ENCODE measurements at places on chromosomes 12 and 14. TPM values are rescaled to one million over a fixed set of nuclear protein-coding genes. Genes with fewer than 3 reads are reported as not detected.
A peak's percentile ranks its signal among the peaks of the same experiment; 100 is the strongest.

GRCh38 chr12:49093792-49094159, 825 bp downstream of the DHH start:
- peak; percentile 46 for DNase-seq
- peaks cover 65% of the 10 kb centered on the region for H3K27me3 ChIP-seq
- peak overlapping the region; percentile 21 for H3K4me3 ChIP-seq
- H3K27ac ChIP-seq = no peak overlapping the region
- peaks cover 22% of the 10 kb centered on the region for H3K36me3 ChIP-seq

GRCh38 chr12:124719231-124719630, 144.4 kb downstream of the SCARB1 start:
- H3K36me3 ChIP-seq = no peaks in the 10 kb centered on the region
- H3K27me3 ChIP-seq = no peaks in the 10 kb centered on the region
- H3K4me1 ChIP-seq = no peaks in the 10 kb centered on the region
- no peak overlapping the region for H3K4me3 ChIP-seq

GRCh38 chr12:90167518-90168208, 459.0 kb upstream of the ATP2B1 start:
- no peaks in the 10 kb centered on the region for H3K4me1 ChIP-seq
- H3K4me3 ChIP-seq = no peak overlapping the region
- H3K27ac ChIP-seq = no peak overlapping the region

- H3K36me3 ChIP-seq = no peaks in the 10 kb centered on the region
- no peak overlapping the region for H3K4me3 ChIP-seq
- no peaks in the 10 kb centered on the region for H3K27me3 ChIP-seq
- H3K4me1 ChIP-seq = no peaks in the 10 kb centered on the region
- DNase-seq = no peak
- H3K27ac ChIP-seq = no peak overlapping the region
Observed at GRCh38 chr12:77161944-77162343, 96.6 kb upstream of the E2F7 start.

GRCh38 chr14:104464907-104465306, 114.7 kb upstream of the C14orf180 start:
- H3K4me1 ChIP-seq = peaks cover 6% of the 10 kb centered on the region
- peaks cover 5% of the 10 kb centered on the region for H3K27me3 ChIP-seq
- no peaks in the 10 kb centered on the region for H3K36me3 ChIP-seq

GRCh38 chr12:5739917-5740316, 205.1 kb downstream of the ANO2 start:
- H3K36me3 ChIP-seq = no peaks in the 10 kb centered on the region
- no peak overlapping the region for H3K4me3 ChIP-seq
- H3K27ac ChIP-seq = no peak overlapping the region
- H3K27me3 ChIP-seq = no peaks in the 10 kb centered on the region
- no peaks in the 10 kb centered on the region for H3K4me1 ChIP-seq

Gene KERA
- polyA plus RNA-seq = not detected

Gene PSEN1
- polyA plus RNA-seq = 18.6 TPM

DNA sequence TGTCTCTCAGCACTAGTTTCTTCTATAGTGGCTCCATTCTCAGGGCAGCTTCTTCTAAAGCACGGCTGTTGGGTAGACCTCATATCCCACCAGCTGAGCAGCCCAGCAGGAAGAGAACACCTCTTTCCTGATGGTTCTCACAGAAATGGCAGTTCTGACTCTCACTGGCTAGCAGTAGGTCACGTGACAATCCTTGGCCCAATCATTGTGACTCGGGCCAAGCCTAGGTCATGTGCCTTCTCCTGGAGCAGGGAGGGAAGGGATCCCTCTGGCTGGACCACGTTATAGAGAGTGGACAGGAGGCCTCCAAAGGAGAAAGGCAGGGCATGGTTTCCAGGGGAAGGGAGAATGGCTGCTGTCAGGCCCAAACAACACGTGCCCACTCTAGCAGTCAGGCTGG, 149.1 kb downstream of the AACS start:
- DNase-seq = no peak
- H3K27me3 ChIP-seq = peaks cover 32% of the 10 kb centered on the region
- no peaks in the 10 kb centered on the region for H3K4me1 ChIP-seq
- no peaks in the 10 kb centered on the region for H3K36me3 ChIP-seq
- H3K4me3 ChIP-seq = no peak overlapping the region

DNA sequence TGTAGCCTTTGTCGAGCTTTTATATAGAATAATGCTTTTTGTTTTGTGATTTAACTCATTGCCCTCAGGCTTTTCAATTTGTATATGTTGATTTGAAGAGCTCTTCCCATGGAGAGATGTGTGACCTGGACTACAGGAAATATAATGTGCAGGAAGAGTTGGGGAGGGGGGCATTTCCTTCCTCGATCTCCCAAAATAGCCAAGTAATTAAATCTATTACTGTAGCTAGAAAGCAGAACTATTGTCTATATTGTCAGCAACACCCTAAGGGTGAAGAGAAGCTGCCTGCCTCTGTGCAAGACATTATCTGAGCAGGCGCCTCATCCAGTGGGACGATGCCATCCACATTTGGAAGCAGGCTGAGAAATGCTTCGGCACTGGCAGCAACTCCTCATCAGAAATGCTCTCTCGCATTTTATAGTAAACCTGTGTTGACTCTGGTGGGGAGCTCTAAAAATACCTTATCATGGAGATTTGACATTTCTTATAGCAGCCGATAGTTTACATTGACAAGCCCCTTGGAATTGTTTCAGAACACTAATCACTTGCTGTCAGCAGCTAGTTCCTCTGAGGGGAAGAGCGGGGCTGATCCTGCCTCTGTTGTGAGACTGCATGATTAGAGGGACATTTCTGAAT, 392.5 kb upstream of the RGS6 start:
- no peaks in the 10 kb centered on the region for H3K27me3 ChIP-seq
- no peaks in the 10 kb centered on the region for H3K36me3 ChIP-seq
- H3K4me3 ChIP-seq = no peak overlapping the region
- H3K27ac ChIP-seq = no peak overlapping the region

GRCh38 chr14:71438684-71439083, 493.5 kb upstream of the RGS6 start:
- H3K4me1 ChIP-seq = peaks cover 30% of the 10 kb centered on the region
- no peaks in the 10 kb centered on the region for H3K27me3 ChIP-seq
- H3K27ac ChIP-seq = peak overlapping the region; percentile 19
- H3K4me3 ChIP-seq = no peak overlapping the region

- no peak for DNase-seq
- no peak overlapping the region for H3K27ac ChIP-seq
- H3K4me3 ChIP-seq = no peak overlapping the region
- no peaks in the 10 kb centered on the region for H3K4me1 ChIP-seq
- no peaks in the 10 kb centered on the region for H3K27me3 ChIP-seq
Observed at GRCh38 chr12:57498132-57498502, 10.2 kb downstream of the MARS1 start.

- no peak overlapping the region for H3K27ac ChIP-seq
- no peak overlapping the region for H3K4me3 ChIP-seq
Observed at GRCh38 chr14:20836668-20837338, 34.2 kb upstream of the RNASE1 start.

- H3K36me3 ChIP-seq = no peaks in the 10 kb centered on the region
- no peak overlapping the region for H3K4me3 ChIP-seq
- no peaks in the 10 kb centered on the region for H3K4me1 ChIP-seq
- H3K27me3 ChIP-seq = peaks cover 91% of the 10 kb centered on the region
- no peak overlapping the region for H3K27ac ChIP-seq
Observed at GRCh38 chr12:130049666-130050065, 112.6 kb upstream of the FZD10 start.

GRCh38 chr12:69620921-69621320, 10.2 kb upstream of the LRRC10 start:
- H3K4me1 ChIP-seq = no peaks in the 10 kb centered on the region
- no peak overlapping the region for H3K4me3 ChIP-seq
- DNase-seq = no peak

DNA sequence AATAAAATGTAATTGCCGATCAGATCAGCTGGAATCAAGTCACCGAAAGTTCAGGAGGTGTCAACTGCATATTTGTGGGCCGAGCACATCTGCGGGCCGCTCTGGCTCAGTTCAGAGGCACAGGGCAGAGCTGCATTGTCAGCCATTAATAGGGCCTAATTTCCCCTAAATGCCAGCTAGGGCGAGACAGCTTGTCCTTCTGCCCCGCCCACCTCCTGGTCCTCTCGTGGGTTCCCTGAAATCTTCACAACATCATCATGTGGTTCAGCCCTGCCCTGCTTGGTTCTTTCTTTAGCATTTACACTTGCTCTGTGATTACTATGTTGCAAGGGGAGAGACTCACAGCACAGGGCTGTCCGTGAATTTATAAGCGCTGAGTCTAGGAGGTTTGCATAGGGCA, 148.9 kb downstream of the CHST11 start:
- no peaks in the 10 kb centered on the region for H3K36me3 ChIP-seq
- H3K27me3 ChIP-seq = no peaks in the 10 kb centered on the region
- peaks cover 9% of the 10 kb centered on the region for H3K4me1 ChIP-seq
- H3K4me3 ChIP-seq = no peak overlapping the region

Gene ZDHHC22
- polyA plus RNA-seq = not detected

GRCh38 chr12:51974646-51975045, 23.1 kb downstream of the ACVR1B start:
- no peak overlapping the region for H3K4me3 ChIP-seq
- no peaks in the 10 kb centered on the region for H3K27me3 ChIP-seq
- peaks cover 43% of the 10 kb centered on the region for H3K36me3 ChIP-seq
- H3K27ac ChIP-seq = no peak overlapping the region
- DNase-seq = no peak

Gene KRT72
- not detected for polyA plus RNA-seq

Gene TMEM63C
- 0.31 TPM for polyA plus RNA-seq

DNA sequence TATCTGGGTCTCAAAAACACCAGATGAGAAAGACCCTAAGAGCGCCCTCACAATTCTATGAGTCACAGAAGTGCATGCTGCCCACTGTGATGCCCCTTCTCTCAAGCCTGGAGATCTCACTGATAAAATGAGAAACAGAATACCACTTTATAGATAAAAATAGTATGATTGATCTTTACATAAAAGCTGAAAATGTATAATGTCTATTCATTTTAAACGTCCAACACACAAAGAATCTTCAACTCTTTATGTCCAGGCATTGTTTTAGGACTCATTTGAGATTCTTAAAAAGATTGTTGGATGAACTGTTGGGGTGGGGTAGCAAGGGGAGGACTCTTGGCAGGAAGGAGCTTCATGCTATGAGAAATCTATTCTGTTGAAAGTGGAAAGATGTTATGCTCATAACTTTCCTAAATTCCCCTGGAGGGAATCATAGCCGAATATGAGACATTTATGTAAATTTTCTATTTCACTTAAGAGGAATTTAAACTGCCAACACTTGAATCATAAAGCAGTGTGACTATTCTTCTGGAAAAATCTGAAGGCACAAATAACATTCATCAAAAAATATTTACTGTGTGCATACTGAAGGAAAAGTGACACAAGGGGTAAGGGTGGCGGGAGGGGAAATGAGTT, 174.6 kb downstream of the STXBP6 start:
- H3K4me1 ChIP-seq = no peaks in the 10 kb centered on the region
- H3K27ac ChIP-seq = no peak overlapping the region
- H3K4me3 ChIP-seq = no peak overlapping the region
- H3K27me3 ChIP-seq = no peaks in the 10 kb centered on the region
- H3K36me3 ChIP-seq = no peaks in the 10 kb centered on the region
- peak; percentile 36 for DNase-seq

GRCh38 chr14:103514596-103515421, 7.8 kb downstream of the CKB start:
- H3K36me3 ChIP-seq = peaks cover 27% of the 10 kb centered on the region
- peak overlapping the region; percentile 56 for H3K27ac ChIP-seq
- no peaks in the 10 kb centered on the region for H3K27me3 ChIP-seq

- no peak for DNase-seq
- no peak overlapping the region for H3K27ac ChIP-seq
- no peaks in the 10 kb centered on the region for H3K36me3 ChIP-seq
Observed at GRCh38 chr12:94750864-94751263, 100.5 kb upstream of the TMCC3 start.

DNA sequence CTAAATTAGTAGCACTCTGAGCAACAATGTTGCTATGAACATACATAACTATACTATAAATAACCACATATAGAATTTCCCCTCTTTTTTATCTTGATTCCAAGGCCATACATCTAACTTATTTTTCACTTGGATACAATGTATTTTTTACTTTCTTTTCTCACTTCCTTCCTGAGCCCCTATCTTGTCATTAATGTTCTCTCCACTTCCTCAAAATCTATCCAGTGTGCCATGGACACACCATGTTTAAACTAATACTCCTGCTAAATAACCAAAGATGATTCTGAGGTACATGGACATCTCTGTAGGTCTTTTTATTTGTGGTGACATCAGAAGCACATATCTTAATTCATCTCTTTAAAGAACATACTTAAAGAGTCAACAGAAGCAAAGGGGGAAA, 251.2 kb downstream of the C12orf42 start:
- H3K4me3 ChIP-seq = no peak overlapping the region
- H3K36me3 ChIP-seq = no peaks in the 10 kb centered on the region
- H3K27ac ChIP-seq = no peak overlapping the region
- no peak for DNase-seq

DNA sequence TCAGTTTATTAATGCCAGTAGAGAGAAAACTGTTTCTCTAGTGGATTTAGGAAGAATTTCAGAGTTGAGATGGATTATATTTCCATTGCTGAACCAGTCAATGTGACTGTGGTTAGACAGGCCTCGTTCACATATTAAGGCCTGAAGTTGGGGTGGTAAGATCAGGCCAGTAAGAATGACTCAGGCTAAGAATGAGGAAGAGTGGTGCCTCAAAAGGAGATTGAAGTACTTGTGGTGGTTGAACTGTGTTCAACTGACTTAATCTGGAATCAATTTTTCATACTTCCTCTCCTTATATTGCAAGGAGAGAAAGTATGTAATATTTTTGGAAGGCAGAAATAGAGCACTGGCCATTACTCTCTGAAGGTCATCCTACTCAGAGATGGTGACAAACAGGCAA, 37.8 kb upstream of the ATF7IP start:
- H3K36me3 ChIP-seq = no peaks in the 10 kb centered on the region
- no peak overlapping the region for H3K27ac ChIP-seq
- H3K4me3 ChIP-seq = no peak overlapping the region
- DNase-seq = peak; percentile 7
- H3K4me1 ChIP-seq = no peaks in the 10 kb centered on the region
- H3K27me3 ChIP-seq = no peaks in the 10 kb centered on the region

DNA sequence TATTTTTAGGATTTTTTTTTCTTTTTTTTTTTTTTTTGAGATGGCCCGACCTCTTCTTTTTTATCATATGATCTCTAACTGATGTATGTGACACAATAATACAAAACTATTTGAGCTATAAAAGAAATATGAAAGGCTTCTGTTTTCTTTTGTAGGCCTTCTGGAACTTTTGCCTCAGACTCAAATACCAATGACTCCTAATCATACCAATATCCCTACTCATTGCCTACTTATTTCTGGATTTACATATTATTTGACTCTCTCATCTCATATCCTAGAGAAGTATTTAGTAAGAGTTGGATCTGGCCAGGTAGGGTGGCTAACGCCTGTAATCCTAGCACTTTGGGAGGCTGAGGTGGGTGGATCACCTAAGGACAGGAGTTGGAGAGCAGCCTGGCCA, 12.7 kb upstream of the WDR89 start:
- no peaks in the 10 kb centered on the region for H3K27me3 ChIP-seq
- H3K36me3 ChIP-seq = no peaks in the 10 kb centered on the region
- H3K27ac ChIP-seq = no peak overlapping the region
- DNase-seq = no peak

Measured in stomach (tissue), 19 donors.